ENCODE measurements at places on chromosomes 13 and 19.

DNA sequence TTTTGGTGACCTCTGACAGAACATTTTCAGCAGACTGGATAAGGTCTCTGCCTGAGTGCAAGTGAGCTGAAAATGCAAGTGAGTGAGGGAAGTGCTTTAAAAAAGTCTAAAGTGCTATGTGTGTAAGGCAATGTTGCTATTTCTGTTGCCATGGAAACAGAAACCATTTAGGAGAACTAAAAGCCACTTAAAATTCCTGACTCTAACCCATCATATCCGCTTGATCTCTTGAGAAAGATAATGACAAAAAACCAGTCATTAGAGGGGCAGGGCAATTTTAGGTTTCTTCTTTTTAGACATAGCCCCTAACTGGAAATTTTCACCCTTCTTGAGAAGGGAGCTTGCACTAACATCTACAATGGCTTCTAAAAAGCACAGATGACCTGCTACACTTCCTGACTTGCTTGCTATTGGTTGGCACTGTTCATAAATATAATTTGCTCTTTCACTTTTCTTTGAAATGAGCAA lies at the start of gene CYSLTR2:
Gene CYSLTR2 (plus strand): TSS at position 458 of the 468 bp plus-strand sequence. CDS start 52,889 bp downstream, outside the sequence.
- DNase-seq: no peak

DNA sequence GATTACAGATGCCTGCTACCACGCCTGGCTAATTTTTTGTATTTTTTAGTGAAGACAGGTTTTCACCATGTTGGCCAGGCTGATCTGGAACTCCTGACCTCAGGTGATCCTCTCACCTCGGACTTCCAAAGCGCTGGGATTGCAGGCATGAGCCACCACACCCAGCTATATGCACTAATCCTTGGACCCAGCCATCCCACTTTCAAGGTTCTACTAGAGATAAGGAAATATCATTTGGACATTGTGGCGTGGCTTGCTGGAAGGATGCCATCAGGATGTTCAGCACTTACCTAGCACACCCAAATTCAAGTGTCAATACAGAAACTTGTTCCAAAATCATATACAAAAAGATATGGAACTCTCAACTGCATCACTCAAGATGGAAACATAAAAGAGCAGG lies 136.4 kb downstream of the ABCC4 start:
- DNase-seq: no peak

DNA sequence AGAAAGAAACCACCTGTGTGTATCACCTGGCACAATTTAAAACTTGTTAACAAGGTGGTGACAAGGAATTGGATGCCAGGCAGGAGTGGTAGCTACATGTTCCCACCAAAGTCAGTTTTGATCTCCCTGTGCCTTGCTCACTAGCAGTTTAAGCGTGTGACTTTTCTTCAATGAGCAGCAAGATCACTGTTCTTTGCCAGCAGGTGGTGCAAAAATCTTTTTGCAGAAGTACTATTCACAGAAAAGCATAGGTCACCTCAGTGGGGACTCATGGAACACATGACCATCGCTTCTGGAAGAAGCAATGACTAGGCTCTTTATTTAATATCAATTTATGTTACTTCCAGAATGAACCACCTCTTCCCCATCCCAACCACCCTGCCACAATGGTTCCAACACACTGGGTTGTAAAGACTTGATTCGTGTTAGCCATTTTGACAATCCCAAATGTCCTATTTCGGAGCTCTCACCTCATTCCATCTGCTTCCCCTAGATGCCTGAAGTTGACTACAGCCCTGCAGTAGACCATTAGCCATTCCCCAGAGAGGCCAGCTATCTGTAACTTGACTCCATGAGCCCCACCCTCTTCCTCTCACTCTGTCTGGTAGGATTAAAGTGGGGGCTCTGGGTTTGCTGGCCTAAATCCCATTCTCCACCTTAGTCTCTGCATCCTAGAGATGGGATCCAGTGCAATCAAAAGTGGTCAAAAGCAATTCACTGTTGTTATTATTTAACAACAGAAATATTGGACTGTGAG lies 59.1 kb upstream of the TNFRSF19 start:
- DNase-seq: peak; percentile 16

DNA sequence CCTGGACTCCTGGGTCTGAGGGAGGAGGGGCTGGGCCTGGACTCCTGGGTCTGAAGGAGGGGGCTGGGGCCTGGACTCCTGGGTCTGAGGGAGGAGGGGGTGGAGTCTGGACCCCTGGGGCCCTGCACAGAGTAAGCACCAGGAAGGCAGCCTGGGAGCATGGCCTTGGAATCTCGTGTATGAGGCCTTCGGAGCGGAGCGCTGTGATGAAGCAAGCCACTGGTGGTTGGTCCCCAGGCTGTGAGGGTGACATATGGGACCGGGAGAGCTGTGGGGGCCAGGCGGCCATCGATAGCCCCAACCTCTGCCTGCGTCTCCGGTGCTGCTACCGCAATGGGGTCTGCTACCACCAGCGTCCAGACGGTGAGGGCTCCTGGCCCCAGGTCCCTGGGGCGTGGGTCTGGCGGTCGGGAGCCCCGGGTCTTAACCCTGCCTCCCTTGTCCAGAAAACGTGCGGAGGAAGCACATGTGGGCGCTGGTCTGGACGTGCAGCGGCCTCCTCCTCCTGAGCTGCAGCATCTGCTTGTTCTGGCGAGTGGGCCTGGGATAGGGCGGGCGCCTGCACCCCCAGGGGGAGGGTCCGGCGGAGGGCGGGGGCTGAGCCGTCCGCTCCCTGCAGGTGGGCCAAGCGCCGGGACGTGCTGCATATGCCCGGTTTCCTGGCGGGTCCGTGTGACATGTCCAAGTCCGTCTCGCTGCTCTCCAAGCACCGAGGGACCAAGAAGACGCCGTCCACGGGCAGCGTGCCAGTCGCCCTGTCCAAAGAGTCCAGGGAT lies 918 bp downstream of the TMEM190 start:
- no peak for DNase-seq

DNA sequence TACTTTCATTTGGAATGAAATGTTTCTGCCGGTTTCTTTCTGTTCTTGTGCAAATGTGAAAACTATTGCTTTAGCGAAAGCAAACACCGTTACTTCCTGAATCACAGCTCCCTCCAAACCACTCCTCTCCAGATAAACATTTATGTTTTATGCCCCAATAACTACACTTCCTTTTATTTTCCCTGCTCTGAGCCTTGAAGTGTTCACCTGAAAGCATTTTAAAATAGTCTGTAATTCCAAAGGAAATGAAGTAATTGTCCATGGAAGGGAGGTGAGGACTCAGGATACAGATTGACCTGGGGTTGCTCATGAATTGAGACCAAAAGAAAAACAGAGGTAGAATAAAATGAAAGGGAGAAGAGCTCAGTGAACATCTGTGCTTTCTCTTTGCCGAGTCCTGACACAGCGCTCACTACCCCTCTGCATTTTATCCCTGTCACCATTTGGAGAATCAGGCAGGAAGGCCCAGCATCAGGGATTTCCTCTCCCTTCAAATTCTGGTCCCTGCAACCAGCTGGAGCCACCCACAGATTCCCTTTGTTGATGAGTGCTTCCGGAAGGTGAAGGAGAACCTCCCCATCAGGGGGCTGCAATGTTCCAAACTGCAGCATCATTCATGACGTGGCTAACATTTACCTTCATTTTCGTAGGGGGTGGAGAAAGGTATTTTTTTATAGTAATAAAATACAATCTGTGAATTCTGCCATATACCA lies 171.9 kb downstream of the ITGBL1 start:
- no peak for DNase-seq

DNA sequence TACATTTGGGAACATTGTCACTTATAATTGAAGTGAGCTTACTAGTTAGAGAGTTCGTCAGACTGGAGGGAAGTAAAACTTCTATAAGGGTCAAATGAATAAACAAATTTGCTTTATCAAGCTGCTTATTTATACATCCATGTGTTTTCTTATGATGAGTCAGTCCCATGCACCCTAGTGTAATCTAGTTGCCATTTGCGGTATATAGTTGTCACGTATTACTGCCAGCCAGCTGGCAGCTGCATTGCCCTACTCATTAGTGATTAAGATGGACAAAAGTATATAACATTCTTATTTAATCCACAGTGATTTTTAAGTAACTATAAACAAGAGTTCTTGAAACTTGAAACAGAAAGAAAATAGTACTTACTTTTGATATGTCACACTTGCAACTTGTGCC lies 182.4 kb downstream of the GPC6 start:
- DNase-seq: no peak

- DNase-seq: no peak
Observed at GRCh38 chr19:12783291-12783848, 7.9 kb upstream of the JUNB start.

- no peak for DNase-seq
Observed at GRCh38 chr19:14112809-14113385, 4.7 kb downstream of the PRKACA start.

GRCh38 chr13:58978331-58978730 lies 1185.4 kb downstream of the DIAPH3 start:
- DNase-seq: no peak

DNA sequence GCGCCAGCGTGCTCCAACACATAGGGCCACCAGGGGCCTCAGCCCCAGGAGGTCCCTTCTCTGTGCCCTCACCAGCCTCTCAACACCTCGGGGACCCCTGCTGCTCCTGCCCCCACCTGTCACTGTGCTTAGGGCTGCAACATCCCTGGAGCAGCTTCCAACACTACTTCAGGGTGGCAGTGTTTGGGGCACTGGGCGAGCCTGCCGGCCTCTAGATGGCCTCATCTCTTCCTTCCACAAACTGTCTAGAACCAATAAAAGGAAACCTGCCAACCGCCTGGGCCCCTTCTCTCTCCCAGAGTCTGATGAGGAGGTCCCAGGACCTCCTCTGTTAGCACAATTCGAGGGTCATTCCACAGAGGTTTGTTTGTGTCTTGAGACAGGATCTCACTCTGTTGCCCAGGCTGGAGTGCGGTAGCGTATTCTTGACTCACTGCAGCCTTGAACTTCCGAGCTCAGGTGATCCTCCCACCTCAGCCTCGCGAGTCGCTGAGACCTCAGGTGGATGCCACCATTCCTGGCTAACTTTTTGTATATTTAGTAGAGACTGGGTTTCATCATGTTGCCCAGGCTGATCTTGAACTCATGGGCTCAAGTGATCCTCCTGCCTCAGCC lies 10.1 kb upstream of the SHD start:
- DNase-seq: no peak

All from NT2/D1 (cell line).